ENCODE measurements at places on chromosomes 6 and 20.
A peak's percentile ranks its signal among the peaks of the same experiment; 100 is the strongest.

DNA sequence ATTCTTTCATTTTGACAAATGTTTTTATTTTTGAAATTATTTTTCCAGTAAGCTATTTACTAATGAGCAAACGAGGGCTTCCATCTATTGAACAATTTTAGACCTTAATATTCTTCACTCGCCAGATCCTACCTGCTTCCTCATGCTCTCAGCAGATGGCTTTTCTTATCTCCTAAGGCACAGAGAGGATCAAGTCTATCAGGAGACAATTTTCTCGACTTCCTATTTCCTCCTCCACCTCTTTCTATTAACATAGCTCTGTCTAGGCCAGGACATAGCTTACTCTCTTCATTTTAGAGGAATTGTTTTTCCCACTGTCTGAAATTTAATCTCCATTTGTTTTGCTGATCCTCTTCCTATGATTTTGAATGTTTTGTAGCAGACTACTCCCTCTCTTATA is 87.0 kb upstream of the MAN1A1 start:
- no peak for DNase-seq

GRCh38 chr6:35139924-35140638 is 1.1 kb downstream of the TCP11 start:
- no peak for DNase-seq

DNA sequence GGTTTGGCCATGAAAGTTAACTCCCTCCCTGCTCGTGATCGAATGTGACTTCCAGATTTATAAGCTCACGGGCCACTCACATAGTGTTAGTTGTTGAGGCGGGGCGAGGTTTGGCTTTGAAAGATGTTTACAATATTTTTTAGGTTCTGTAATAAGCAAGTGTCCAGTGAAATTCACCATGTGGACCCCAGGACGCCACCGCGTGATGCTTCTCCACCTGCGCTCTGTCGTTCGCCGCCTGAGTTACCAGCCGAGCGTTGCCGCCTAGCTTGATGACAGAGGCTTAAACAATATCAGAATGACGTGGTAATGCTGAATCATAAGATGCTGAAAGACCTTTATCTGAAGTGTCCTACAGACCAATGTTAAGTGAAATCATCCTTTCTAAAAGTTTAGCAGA is 241.0 kb downstream of the MYLK4 start:
- DNase-seq = no peak

GRCh38 chr20:59324521-59325141 is 24.2 kb downstream of the EDN3 start:
- DNase-seq = no peak

DNA sequence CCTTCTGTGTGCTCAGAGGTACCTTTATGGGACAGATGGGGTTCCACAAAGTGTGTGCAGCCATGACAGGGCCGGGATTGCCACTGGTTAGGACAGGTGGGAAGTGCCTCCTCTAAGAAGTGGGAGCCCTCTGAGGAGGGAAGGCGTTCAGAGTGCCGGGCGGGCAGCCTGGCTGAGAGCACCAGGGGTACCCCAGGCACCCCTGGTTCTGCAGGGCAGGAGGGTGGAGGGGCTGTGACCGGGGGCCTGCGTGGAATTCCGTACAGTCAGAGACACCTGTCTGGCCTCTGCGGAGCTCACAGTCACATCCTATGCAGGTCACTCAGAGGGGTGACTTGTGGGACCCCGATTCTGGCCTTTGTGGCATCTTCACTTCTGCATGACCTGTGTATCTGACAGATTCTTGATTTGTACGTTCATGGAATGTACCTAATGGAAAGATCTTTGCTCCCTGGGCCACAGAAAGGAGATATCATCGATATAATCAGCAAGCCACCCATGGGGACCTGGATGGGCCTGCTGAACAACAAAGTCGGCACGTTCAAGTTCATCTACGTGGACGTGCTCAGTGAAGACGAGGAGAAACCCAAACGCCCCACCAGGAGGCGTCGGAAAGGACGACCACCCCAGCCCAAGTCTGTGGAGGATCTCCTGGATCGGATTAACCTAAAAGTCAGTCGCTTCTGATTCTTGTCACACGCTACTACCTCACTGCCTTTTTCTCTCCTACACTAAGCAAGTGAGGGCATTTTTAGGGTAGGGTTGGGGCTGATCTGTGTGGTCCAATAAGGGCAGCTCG is 190.9 kb downstream of the SASH1 start:
- DNase-seq = no peak

GRCh38 chr6:154249499-154250298 is 106.9 kb downstream of the IPCEF1 start:
- DNase-seq = no peak

GRCh38 chr6:2166717-2167116 is 78.7 kb downstream of the GMDS start:
- DNase-seq = no peak

DNA sequence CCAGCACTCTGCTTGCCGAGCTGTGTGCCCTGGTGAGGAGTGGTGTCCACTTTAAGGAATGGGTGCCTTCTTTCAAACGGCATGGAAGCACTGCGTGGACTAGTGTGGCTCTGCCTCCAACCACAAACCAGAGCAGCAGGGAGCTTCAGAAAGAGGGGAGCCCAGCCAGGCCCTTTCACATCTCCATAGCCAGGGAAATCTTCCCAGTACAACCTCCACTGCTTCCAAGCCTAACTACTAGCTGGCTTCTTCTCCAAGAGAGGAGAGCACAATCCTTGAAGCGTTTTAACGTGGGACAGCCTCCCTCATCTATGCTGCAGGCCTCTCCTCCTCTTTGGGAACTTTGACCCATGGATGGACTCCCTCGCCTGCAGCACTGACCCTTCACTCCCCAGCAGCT is 26.7 kb downstream of the TNXB start:
- no peak for DNase-seq

- DNase-seq = no peak
These were observed 114.9 kb downstream of the DCDC2 start for GRCh38 chr6:24242924-24243323.

DNA sequence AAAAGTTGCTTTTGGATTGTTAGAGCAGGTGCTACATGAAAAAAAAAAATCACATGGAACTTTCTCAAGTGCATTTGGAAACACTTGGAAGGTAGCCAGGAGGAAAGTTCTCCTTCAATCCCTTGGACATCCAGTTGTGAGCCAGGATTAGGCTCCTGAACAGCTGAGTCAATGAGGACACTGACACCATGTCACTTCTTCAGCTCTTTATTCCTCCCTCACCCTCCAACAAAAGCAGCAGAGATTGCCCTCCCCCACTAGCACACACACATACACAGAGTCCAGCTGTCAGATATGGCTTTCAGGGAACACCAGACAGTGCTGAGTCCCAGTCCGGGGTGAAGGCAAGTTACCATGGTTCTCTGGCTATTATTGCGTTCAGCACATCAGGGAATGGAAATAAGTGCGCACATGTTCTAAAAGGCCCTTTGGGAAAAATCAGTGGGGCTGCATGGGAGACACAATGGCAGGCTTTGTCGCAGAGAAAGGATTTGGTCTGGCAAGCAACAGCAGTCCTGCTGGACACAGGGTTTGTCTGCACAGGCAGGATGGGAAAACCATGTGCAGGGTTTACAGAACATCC is 124.7 kb upstream of the MARCKS start:
- DNase-seq = peak; percentile 40

DNA sequence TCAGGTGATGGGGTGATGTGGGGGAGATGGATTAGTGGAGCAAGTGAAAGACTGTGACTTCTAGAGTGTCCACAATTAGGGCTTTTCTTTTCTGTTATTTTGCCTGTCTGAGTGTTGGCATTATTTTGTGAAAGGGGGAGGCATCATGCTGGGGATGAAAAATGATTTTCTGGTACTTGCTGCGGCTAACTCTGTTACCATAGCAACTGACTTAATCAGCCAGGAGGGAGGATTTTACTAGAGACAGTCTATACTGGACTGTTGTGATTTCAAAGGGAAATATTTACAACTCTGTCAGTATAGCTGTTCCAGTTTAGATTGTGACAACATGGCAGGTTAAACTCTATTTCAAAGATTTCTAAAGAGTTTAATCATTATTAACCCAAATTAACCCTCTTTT is 30.4 kb upstream of the MRAP2 start:
- no peak for DNase-seq

GRCh38 chr6:63910863-63911551 is 275.4 kb downstream of the PHF3 start:
- DNase-seq = no peak

DNA sequence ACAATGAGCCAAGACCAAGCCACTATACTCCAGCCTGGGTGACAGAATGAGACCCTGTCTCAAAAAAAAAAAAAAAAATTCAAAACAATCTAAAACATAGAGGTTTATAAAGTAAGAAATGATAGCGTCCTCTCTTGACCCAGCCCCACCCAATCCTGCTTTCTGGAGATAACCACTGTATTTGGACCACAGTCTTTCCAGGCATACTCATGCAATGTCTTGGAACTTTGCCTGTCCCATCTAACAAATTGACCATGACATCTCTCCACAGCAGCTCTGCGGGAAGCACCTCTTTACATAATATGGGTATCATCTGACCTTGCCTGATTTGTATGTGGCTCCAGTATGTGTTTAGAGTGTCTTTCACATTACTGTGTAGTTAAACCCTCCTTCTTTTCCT is 9.1 kb upstream of the SHLD1 start:
- DNase-seq = no peak

GRCh38 chr6:29626948-29627754 is 5.8 kb downstream of the GABBR1 start:
- DNase-seq = no peak

DNA sequence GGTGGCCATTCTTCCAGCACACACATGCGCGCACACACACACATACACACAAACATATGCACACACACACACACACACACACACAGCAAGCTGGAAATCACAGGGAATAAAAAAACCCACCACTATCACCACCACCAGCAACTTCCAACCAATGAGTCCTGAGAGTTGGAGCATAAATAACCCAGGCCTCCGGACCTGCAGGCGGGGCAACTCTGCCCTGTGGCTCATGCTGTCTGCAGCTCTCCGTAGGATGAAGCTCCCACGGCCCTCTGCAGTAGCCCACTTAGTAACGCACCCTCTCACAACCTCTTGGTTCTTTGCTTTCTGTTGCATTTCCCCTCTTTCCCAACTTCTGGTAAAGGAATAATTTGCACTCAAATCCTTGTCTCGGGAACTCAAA is 275.2 kb downstream of the PREX1 start:
- DNase-seq = no peak

DNA sequence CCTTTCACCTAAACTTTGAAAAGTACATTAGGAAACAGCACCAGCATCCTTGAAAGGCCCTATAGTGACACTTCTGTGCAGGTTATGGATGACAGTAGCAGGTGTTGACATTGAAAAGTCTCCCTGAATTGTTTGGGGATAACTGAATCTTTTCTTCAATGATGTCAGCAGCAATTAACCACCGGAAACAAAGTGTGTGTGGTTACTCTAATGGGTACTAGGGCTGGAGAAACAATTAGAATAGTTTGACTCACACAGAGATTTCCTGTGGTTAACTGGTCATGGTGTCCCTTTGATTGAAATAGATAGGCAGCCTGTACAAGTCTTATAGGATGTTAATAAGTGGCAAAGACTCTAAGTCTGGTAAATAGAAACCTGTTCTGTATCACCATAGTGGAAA is 189.1 kb downstream of the TBX18 start:
- no peak for DNase-seq

DNA sequence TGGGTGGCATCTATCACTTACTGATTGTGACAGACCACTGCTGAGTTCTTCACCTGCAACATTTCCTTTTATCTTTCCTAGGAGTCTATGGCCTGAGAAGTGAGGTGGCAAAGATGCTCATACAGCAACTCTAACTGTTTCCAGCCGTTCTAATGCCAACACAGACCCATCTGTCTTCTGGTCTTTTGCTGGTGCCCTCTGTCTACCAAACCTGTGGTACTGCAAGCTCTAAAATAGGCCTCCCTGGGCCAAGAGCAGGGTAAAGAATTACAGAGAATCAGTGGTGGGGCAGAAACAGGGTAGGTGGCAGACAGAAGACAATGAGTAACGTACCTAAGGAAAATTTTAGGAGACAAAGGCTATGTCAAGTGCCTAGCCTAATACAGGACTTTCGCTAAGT is 611.0 kb upstream of the FLRT3 start:
- DNase-seq = no peak

GRCh38 chr6:39100358-39100757 is 14.6 kb downstream of the SAYSD1 start:
- DNase-seq = no peak

DNA sequence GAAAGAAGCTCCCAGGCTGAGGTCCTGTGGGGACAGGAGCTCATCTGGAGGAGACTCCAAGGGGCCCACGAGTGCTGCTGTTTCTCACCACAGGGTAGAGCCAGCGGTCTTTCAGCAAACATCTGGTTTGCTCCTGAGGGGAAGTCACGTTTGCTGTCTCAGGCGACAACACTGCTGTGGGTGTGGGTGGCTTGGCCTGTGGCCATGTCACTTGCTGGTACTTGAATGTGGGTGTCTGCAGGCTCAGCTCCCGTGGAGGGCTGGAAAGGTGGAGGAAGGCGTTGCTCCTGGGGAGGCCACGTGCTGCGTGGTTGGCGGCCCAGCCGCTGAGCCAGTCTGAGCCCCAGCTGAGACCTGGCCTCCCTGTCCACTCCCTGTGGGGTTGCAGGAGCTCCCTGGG is 52.8 kb upstream of the MPC1 start:
- DNase-seq = no peak

DNA sequence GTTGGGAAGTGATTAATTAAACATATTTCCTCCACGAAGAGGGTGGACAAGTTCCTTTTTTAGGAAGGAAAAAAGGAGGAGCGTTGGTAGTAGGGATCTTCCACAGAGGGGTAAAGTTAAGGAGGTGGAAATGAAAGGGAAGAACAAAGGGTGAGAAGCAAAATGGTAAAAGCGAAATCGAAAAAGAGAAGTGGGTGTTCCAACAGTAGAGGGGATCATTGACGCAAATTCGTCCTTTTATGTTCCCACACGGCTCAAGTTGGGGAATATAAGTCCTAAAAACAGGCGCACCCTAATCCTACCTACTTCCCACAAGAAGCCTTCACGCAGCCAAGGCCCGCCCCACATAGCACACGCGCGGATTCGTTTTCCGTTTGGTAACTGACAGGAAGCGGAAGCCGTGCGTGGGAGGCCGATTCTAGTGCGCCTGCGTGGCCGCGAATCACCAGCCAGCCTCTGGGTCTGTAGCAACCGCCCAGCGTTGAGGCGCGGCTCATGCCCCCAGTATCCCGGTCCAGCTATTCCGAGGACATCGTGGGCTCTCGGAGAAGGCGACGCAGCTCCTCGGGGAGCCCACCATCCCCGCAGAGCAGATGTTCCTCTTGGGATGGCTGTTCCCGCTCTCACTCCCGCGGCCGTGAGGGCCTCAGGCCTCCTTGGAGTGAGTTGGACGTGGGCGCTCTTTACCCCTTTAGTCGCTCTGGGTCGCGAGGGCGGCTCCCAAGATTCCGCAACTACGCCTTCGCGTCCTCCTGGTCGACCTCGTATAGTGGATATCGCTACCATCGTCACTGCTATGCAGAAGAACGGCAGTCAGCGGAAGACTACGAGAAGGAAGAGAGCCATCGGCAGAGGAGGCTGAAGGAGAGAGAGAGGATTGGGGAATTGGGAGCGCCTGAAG is at the start of gene NKAPL:
Gene NKAPL, plus strand, starts transcription at position 421 of the 901 bp plus-strand sequence. Its CDS starts 75 bp downstream, at position 496.
- DNase-seq = no peak

- DNase-seq = no peak
These were observed 90.9 kb downstream of the FOXO3 start for GRCh38 chr6:108651340-108652227.

All from NCI-H2107 (cell line).